ENCODE measurements at places on chromosomes 6 and 20.

DNA sequence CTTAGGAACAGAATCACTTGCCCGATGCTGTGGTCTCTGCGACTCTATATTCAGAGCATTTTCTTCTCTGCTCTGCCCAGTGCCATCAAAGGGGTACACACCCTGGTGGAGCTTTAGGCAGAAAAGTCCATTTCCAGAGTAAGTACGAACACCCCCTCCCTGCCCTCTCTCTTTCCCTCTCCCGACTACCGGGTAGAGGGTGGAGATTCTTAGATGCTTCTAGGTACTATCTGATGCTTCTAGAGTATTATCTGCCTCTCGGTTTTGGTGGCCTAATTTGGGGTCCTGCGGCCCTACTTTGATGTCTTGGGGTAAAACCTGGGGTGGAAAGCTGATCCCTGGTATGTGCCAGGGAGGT lies 245.4 kb upstream of the SOX4 start:
- DNase-seq = no peak

DNA sequence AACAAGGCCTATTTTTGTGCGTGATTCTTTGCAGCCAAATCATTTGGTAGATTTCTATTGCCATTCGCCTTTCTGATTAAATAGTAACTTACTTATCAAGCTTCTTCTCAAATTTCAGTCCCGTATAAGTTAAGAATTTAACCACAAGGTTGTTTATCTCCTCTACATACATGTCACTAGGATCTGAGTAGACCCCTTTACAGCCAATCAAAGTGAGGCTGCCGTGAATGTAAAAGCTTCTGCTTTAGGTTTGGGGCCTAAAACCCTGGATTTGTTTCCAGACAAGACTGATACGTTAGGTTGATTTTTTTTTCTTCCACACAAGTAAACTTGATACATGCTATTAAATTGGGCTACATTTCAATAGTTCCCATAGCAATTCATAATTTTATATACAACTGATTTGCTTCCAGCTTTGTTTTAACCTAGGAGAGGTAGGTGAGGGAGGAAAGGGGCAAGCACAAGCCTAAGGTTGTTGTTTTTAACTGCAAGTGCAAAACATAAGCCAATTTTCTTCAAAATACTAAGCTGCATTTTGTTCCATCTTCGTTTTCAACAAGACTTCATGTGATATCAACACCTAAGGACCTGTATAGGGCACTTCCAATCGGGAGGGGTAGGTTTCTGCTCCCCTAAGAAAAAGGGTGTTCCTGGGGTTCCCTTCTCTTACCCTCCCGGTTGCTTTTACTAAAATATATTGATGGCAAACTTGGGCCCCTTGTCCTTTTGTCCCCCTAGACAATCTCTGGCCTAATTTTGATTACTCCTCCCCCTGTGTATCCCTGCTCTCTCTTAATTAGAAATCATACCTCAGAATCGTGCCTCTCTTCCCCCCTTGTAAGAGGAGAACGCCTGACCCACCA lies 1.7 kb downstream of the RANBP9 start:
- DNase-seq = no peak

GRCh38 chr20:4546342-4546741 lies 175.4 kb upstream of the PRND start:
- peak; percentile 60 for DNase-seq

DNA sequence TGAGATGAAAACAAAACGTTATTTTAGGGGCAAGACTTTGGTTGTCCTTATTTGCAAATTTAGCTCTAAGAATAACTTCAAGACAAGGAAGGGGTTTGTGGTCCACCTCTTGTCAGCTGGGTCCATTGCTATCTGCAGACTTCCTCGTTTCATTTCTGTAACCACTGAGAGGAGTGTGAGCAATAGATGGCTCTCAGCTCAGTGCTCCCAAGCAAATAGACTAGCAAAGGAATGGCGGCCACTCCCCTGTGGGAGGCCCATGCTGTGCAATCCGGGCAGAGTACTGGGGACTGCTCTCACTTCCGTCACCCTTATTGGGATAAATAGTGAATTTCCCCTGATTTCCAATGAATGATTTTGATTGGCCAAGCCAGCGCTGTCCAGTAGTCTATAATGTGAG lies 176.6 kb downstream of the ZDHHC14 start:
- DNase-seq = no peak

- DNase-seq = no peak
Measured at GRCh38 chr6:17703256-17703694, 3.5 kb downstream of the NUP153 start.

GRCh38 chr6:15276036-15276985 lies 30.4 kb downstream of the JARID2 start:
- no peak for DNase-seq

DNA sequence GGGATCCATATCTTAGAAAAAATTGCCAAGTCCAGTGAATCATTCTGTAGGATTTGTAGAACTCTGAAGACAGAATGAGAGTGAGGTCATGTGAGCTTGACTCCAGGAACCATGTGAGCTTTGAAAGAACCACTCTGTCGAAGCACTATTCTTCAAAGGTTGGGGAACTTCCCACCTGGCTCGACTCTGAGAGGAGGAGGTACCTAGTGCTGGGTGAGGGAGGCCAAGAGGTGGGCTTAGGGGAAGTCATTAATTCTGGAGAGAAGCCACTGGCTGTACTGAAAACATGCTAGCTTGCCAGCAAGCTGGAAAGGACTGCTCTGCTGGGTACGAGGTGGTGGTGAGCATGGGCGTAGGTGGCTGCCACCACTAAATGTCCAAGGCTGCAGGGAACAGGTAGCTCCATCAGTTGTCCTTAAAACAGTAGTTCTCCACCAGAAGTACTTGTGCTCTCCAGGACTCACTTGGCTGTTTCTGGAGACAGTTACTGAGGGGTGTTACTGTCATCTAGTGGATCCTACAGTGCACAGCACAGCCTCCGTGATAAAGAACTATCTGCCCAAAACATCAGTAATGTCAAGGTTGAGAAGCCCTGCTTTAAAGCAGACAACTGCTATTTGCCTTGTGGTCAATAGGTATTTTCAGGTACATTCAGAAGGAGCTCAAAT lies 34.7 kb upstream of the SYNJ2 start:
- DNase-seq = peak; percentile 43

GRCh38 chr6:143575440-143575839 lies 63.9 kb upstream of the FUCA2 start:
- peak; percentile 79 for DNase-seq

DNA sequence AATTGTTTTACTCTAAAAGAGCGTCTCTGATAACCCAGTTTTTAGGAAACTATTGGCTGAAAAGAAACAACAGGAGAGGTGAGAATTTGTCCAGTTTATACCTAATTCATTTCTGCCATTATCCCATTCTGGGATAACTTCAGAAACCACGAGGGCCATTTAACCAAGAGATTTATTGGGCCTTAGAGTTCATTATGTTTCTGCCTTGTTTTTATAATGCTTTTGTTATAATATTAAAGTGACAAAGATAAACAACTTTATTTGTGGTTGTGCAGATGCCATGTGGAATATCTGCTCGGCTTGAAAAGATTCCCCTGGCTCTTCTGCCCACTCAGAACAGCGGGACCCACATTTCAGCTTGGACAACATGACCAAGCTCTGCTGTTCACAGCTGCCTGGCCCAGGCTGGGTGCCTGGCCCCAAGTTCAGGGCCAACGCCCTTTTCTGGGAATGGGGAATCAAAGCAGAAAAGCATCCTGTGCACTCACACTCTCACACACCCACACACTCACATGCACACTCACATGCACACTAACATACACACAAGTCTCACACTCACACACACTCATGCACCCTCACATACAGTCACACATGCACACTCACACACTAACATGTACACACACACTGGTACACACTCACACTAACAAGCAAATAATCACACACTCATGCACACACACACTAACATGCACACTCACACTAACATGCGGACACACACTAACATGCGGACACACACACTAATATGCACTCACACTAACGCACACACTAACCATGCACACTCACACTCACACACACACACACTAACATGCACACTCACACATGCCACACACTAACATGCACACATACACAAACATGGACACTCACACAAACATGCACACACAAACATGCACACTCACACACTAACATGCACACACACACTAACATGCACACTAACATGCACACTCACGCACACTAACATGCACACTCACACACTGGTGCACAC lies 86.7 kb upstream of the NEDD9 start:
- no peak for DNase-seq

- DNase-seq = no peak
Measured at GRCh38 chr6:5905431-5906339, 101.0 kb downstream of the NRN1 start.

GRCh38 chr6:65191471-65191870 lies 515.6 kb downstream of the EYS start:
- DNase-seq = no peak

DNA sequence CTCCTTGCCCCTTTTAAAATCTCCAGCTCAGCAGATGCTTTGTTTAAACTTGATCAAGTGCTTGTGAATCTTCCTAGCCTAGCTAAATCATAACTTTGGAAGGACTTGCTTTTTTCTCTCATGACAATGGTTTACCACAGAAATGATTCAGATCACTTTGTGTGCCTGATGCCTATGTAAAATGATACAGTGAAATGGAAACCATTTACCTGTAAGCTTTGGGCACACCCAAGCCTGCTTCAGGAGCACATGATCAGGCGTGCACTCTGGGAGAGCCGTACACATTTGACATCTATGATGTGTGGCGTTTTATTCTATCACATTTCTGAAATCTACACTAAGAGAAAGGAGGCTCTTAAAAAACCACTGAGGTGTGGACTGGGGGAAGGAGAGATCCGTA lies 41.1 kb downstream of the PTPN1 start:
- DNase-seq = no peak

GRCh38 chr6:35400901-35401311 lies 51.2 kb upstream of the FANCE start:
- DNase-seq = no peak

GRCh38 chr20:57930351-57930750 lies 220.5 kb upstream of the PMEPA1 start:
- DNase-seq = no peak

- no peak for DNase-seq
Measured at GRCh38 chr20:57428324-57429158, 37.3 kb downstream of the RBM38 start.

DNA sequence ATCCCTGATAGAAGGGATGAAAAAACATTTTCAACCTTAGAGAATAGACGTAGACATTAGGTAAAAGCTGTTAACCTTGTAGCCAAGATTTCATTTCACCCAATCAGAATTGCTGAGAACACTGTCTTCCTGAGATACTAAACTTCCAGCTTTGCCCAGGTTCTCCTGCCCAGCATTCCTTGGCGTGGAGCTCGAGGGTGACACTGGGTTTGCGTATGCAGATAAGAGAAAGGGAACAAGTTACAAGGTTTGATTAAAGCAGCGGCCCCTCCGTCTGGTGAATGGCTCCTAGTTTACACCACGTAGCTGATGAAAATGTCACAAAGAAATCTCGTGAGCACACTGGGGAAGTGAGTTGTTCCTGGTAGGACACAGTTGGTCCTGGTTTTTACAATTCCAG lies 247.8 kb downstream of the FARS2 start:
- no peak for DNase-seq

- no peak for DNase-seq
Measured at GRCh38 chr6:149364557-149364956, 35.5 kb upstream of the SUMO4 start.

- no peak for DNase-seq
Measured at GRCh38 chr6:53924277-53924676, 129.5 kb downstream of the LRRC1 start.

DNA sequence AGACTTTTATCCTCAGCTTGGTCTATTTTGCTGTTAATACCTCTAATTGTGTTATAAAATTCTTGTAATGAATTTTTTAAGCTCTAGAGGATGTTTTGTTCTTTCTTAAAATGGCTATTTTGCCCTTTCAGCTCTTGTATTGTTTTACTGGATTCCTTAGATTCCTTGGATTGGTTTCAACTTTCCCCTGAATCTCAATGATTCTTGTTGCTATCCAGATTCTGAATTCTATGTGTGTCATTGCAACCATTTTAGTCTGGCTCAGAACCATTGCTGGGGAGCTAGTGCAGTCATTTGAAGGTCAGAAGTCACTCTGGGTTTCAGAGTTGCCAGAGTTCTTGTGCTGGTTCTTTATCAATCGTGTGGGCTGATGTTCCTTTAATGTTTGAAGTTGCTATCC lies 37.1 kb downstream of the OTOR start:
- DNase-seq = no peak

- DNase-seq = peak; percentile 70
Measured at GRCh38 chr6:90413867-90414266, 117.2 kb upstream of the BACH2 start.

GRCh38 chr6:2729921-2730320 lies 20.8 kb downstream of the MYLK4 start:
- no peak for DNase-seq

GRCh38 chr6:7171119-7171518 lies 63.4 kb downstream of the RREB1 start:
- DNase-seq = no peak

DNA sequence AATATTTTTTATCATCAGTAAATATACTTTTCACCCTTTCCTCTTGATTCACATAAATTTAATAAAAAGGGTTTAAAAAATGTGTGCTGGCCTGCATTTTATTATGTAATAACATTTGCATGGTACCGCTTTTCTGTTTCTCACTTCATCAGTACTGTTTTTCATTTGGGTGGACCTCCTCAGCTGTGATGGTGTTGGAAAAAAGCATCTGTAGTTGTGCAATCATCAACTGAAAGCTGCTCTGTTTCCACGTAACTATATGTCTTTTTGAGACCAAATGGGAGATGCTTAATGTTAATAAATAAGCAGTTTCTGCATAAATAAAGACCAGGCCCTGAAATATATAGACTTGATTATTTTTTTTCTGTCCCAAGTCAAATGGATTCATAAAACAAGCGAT lies 31.6 kb upstream of the CENPW start:
- no peak for DNase-seq

DNA sequence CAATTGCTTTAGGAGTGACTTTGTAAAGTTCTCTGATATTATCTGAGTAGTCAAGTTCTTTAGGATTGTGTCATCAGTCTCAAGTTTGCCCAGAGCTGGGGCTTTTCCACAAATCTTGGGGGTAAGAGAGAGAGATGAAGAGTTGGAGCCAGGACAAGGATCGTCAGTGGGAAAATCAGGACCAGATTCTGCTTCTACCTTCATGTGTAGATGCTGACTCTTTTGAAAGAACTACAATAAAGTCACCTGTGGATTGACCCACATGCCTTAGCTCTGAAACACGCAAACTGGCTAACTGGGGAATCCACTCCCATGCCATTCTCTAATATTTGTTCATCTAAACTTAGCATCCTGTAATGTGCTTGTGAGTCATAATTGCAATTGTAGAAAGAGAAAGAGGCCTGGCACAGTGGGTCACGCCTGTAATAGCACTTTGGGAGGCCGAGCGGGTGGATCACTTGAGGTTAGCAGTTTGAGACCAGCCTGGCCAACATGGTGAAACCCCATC lies 15.6 kb upstream of the BICRAL start:
- no peak for DNase-seq

- DNase-seq = no peak
Measured at GRCh38 chr6:34460796-34461507, 4.9 kb upstream of the PACSIN1 start.

GRCh38 chr6:34070315-34071135 lies 75.4 kb downstream of the GRM4 start:
- DNase-seq = no peak

- DNase-seq = no peak
Measured at GRCh38 chr6:130794010-130794697, 33.1 kb upstream of the SMLR1 start.

GRCh38 chr20:5550733-5551529 lies 199.3 kb upstream of the SHLD1 start:
- DNase-seq = no peak

Measured in iPS-NIHi11 (cell line).